ENCODE measurements at places on chromosomes 12 and 14. TPM values are rescaled to one million over a fixed set of nuclear protein-coding genes. Genes with fewer than 3 reads are reported as not detected.

- no peak for DNase-seq
Measured at GRCh38 chr14:105919458-105920150, 393.2 kb downstream of the TMEM121 start.

GRCh38 chr14:32430326-32430725, 101.2 kb downstream of the AKAP6 start:
- DNase-seq: peak; percentile 57

DNA sequence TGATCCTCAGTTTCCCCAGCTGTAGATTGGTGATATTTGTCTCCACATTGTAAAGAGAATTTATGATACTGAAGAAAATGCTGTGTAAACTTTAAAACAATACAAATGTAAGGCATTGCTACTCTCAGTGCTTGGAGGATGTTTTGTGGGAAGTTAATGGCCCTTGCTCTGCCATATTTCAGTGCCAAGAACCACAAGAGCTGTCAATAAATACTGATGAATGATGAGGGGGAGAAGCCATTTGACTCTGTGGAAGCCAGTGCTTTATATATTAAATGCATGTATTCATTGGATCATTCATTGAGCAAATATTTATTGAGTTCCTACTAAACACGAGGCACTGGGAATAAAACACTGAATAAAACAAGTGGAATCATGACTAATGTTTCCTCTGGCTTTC, 30.8 kb downstream of the CACNA1C start:
- DNase-seq: no peak

The TPH2 gene
- not detected for total RNA-seq

DNA sequence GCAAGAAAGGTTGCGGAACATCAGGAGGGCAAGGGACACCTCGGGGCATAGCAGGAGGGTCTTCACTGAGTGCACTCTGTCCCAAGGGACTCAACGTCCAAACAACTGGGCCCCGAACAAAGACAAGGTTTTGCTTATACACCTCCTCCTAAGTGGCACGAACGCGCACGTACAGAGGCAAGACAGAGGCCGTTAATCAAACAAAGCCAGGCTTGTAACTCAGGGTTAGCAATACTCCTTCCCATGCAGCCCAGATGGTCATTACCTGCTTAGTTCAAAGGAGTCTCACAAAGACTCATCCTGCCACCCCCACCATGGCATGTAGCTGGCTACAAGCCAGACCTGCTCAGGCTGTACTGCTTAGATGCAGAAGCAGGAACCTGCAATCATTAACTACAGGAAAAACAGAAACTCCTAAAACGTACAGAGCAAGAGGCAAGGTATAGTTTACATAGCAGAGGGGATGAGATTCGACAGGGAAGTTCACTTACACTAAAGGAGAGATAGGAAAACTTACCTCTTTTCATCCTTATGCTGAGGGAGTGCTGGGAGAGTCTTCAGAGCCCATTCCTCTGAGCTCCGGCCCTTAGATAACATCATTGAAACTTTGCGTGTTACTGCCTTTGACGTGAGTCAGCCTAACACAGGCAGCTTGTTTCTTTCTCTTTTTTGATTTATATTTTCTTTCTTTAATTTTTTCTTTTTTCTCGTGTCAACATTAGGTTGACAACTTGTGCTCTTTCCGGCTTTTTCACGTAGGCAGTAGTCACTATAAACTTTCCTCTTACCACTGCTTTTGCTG, 1319.1 kb downstream of the TMEM121 start:
- DNase-seq: peak; percentile 78

DNA sequence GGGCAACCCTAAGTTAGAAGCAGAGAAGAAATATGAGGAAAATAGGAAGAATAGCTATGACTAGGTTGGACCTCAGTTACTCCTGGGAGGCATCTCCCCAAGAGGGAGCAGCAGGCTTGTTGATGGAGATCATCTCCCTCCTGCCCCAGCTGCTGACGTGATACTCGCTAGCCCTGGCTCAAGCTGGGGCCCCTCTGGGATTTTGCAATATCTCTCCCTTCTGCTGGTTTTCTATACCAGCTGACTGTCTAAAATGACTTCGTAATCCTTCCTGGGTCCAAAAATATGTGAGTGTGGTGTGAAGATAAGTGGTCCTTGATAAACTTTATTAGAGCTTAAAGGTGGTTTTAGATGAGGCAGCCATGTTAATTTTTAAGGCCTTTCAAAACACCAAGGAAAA, 4.5 kb upstream of the HECTD4 start:
- no peak for DNase-seq

DNA sequence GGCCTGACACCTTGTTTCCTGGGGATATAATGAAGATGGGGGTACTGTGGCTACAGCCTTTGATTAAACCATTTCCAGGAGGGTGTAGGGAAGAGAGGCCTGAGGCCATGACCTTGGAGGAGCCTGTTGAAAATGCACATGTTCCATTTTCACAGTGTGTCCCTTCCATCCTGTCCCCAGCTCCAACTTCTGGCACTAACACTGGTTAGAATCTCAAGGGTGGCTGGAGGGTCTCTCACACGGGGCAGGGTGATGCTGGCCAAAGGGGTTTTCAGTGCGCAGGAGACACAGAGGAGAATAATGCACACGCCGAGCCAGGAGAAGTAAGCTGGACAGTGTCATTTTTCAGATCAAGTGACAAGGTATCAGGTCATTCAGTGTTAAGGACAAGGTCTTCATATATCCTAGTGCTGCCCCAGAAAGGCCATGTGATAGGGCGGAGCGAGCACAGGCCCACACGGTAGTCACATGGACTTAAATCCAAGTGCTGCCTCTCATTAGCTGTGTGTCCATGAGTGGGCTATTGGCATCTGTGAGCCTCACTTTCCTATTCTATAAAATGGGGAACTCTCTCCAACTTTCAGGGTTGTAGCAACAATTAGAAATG, 36.4 kb upstream of the TUNAR start:
- no peak for DNase-seq

- DNase-seq: no peak
Measured at GRCh38 chr12:9071518-9071917, 44.2 kb downstream of the A2M start.

GRCh38 chr12:51534216-51535074, 56.6 kb upstream of the SCN8A start:
- DNase-seq: no peak

GRCh38 chr12:123905319-123905925, 67.2 kb downstream of the CCDC92 start:
- DNase-seq: peak; percentile 72

DNA sequence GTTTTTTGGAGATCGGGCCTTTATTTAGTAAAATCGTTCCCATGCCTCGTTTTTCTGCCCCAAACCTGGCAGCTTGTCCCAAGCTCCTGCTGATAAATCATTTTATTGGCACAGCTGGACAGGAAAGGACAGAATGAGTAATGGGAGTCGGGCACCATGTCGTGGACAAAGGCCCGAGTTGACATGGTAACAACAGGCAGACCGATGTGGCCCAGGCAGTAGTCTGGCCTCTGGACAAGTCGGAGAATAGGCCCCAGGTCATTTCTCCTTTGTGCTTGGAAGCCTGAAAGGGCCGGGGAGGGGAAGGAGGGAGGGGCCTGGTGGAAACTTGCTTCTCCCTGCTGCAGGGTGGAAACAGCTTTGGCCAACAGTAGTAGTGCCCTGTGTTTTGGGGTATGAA, 234.9 kb downstream of the SUDS3 start:
- no peak for DNase-seq

- DNase-seq: no peak
Measured at GRCh38 chr14:20044243-20044642, 8.4 kb upstream of the OR4K13 start.

DNA sequence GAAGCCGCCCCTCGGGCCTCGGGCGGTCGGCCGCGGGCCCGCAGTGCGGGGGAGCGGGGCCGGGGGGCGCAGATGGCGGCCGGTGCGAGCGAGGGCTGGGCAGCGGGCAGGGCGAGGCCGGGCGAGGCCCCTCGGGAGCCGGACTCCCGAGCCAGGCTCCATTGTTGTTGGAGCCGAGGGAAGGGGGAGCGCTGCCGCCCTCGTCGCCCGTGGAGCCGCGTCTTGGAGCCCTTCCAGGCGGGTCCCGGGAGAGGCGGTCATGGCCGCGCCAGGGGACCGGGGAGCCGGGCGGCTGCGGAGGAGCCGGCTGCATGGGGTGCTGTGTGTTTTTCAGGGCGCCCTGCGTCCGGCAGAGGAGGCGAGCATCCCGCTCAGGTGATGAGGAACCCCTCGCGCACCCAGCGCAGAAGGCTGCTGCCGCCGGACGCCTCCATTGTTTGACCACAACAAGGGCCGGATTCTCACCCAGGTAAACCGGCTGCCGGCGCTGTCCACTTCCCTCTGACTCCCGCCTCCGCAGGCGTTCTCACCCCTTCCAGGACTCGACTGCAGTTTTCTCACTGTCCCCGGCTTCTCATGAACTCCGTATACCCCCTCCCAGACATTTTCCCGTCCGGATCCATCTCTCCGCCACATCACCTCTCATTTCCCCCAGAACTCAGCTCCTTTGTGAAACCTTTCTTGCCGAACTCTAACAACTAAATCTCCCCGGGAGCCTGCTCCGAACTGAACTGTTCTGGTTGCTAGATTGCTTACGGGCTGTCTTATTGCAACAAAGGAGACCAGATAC, 732 bp downstream of the ZNF664 start:
- DNase-seq: no peak

- DNase-seq: no peak
Measured at GRCh38 chr14:99573000-99573330, 31.0 kb downstream of the CCDC85C start.

GRCh38 chr12:124844411-124845397, 19.0 kb downstream of the SCARB1 start:
- DNase-seq: no peak

The KRT8 gene
- total RNA-seq: 309 TPM

DNA sequence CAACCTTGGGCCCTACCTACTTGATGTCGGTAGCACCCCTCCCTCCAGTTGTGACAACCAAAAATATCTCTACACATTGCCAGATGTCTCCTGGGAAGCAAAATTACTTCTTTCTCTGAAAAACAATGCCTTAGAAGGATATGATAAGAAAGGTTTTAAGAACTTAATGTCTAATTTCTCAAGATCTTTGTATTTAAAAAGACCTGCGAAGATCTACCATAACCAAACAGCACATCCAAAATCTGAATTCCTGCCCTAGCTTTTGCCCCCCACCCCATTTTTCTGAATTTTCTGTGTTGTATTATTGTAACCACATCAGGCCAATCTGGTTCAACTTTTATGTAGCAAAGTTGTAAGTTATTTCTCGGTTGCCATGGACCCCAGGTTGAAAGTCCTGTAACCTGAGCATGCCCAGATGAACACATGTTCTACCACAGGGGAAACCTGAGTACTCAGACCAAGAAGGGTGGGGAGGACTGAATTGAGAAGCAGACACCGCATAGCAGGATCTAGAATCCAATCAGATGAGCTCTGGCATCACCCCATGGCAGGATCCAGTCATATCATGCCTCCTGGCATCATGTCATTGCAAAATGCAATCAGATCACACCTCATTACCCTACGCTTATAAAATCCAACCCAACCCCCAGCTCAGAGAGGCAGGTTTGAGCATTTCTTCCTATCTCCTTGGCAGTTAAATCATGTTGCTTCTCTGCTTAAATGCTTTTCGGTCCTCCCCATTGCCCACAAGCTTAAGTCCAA, 8.7 kb downstream of the TMEM253 start:
- DNase-seq: peak; percentile 69

GRCh38 chr12:53313996-53314395, 7.4 kb downstream of the AAAS start:
- no peak for DNase-seq

Data from bronchial epithelial cell (primary cell).